Effector CD8-positive, alpha-beta T cell (primary cell): ENCODE measurements at places on chromosomes 1 and 21.

- no peak for DNase-seq
Measured at GRCh38 chr1:119659628-119660027, 11.6 kb upstream of the ZNF697 start.

DNA sequence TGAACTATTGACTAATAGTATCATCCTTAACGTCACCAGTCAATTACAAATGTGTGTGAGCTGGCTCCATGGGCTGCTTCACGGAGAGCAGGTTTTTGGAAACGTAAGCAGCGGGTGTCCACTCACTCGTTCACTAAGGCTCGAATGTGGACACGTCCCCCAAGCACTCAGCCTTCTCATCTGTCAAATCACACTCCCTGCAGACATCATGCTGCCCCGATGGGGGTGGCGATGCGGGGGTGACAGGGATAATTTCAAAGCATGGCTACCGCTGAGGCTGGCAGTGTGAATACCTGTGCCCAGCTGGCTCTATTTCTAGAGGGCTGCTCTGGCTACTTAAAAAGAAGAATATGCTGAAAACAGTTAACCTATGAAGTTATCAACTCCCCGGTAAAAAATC lies 71.3 kb downstream of the CAPZB start:
- no peak for DNase-seq

GRCh38 chr1:230891413-230891812 lies 23.1 kb upstream of the C1orf198 start:
- DNase-seq: no peak

GRCh38 chr1:147890177-147890790 lies 12.3 kb upstream of the GJA8 start:
- peak; percentile 2 for DNase-seq

GRCh38 chr1:177283380-177283779 lies 112.6 kb downstream of the BRINP2 start:
- DNase-seq: no peak

GRCh38 chr1:153612111-153612754 lies 704 bp downstream of the S100A16 start:
- DNase-seq: no peak

DNA sequence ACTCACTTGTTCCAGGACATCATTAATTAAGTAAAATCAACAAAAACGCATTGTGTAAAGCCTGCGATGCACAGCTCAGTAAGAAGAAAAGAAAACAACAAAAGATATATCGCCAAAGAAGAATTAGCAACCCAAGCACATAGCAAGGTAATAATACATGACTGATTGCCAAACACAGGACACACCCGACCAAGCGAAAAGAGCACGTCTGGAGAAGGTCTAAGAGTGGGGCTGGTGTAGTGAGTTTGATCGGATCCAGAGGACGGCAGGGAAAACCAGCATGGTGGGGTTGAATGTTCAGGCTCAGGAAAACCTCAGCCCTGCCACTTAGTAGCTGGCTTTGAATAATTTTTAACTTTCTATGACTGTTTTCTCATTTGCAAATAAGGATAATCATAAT lies 69.8 kb downstream of the JAK1 start:
- no peak for DNase-seq

- DNase-seq: no peak
Measured at GRCh38 chr1:7871136-7871535, 18.3 kb upstream of the UTS2 start.

GRCh38 chr1:116546354-116546977 lies 24.4 kb downstream of the CD58 start:
- DNase-seq: no peak

DNA sequence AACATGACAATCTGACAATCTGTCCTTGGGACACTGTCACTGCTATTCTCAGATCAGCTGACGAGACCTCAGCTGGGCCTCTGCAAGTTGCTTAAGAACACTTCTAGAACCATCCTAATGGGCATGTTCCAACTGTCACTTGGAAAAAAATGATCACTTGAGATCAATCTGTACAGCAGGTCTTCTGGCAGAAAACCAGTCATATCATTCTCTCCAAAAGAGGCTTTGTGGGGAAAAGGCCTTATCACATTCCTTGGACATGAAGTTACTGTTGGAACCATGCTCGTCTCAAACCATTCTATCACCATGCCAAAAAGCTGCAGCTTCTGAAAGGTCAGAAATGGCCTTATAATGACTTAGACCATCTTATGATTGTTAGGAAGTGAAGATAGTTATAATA lies 744.2 kb downstream of the USP25 start:
- no peak for DNase-seq

DNA sequence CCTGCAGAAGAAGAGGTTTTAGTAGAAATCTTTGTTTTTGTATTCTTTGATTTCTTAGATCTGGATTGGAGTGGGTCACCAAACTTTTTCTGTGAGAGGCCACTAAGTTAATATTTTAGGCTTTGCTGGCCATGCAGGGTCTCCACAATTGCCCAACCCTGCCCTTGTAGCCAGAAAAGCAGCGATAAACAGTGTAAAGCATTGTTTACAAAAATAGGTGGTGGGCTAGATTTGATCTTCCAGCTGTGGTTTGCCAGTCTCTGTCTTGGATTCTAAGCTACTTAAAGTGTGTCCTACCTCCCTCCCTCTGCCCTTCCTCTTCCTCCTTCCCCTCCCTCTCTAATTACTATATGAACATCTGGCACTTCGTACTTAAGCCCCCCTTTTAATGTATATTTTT lies 68.0 kb downstream of the LAMC1 start:
- DNase-seq: no peak

- DNase-seq: no peak
Measured at GRCh38 chr1:19664453-19665185, at the start of gene HTR6. TSS of gene HTR6 (plus strand) at chr1:19664875. CDS start at chr1:19665754, 879 bp downstream.

GRCh38 chr1:5860277-5860676 lies 131.9 kb downstream of the NPHP4 start:
- no peak for DNase-seq

- DNase-seq: no peak
Measured at GRCh38 chr1:241157435-241157834, 199.6 kb downstream of the RGS7 start.

DNA sequence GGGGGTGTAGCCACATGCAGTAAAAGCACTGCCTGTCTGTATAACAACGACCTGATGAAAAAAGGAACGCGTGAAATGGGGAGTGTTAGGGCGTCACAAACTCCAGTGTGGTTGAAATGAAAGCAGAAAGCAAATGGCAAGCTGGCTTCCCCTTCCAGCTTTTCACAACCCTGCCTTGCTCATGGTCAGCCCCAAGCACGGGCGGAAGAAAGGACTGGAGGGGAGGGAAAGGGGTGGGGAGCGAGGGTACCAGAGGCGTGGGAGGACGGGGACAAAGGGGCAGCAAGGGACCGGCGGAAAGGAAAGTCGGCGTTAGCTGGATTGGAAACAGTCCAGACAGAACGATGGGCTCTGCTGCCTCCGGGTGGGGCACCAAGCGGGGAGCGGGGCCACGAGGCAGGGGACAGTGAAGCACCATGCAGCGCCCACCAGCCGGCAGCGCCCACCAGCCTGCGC lies 9.6 kb downstream of the VPS26C start:
- no peak for DNase-seq

- no peak for DNase-seq
Measured at GRCh38 chr1:30353637-30354036, 369.7 kb downstream of the MATN1 start.
